ENCODE measurements at places on chromosomes 2 and 18.

DNA sequence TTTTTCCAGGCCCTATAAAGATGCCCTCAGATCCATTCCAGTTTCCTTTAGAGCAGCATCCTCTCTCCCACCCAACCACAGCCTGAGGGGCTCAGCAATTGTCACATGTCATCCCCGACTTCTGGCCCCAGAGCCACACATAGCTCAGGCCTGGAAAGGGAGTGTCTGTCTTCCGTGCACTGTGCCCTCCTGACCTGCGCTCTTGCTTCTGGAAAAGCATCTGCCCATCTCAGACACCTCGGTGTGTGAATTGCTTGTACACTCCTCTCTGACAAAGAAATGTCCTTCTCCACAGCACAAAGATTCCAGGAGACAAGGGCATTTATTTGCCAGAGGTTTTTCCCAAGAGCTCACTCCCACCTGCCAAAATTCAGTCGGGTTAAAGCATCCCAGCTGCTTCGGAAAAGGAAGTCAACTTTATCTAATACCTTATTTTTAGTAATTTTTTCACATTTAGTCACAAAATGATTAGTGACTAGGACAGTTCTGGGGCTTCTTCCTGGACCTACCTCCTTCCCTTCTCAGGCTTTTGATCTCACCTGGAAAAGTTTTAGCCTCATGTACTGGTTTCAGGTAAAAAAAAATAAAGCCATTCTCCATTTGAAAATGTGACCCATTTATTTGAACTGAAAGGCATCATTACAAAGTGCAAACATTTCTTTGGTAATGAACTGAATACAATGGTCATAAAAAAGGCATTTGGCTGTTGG lies 112.9 kb downstream of the PXDN start:
- DNase-seq, result no peak

GRCh38 chr18:2336690-2337392 lies 234.5 kb downstream of the METTL4 start:
- DNase-seq, result no peak

DNA sequence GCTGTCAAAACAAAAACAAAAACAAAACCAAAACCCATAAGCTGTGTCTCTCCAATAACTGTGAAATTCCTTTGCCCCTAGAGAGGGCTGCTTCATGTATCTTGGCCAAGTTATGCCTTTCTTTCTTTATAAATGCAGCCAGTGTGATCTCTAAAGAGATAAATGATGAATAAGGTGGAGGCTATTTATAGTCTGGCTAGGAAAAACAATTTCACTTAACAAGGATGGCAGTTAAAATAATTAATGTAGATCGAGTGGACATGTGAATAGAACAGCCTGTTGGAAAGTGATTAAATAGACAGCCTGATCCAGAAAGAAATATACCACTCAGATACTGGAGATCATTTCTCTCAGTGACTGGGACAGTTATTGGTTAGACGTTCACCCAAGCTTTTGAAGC lies 1666.9 kb upstream of the CELF4 start:
- no peak for DNase-seq

DNA sequence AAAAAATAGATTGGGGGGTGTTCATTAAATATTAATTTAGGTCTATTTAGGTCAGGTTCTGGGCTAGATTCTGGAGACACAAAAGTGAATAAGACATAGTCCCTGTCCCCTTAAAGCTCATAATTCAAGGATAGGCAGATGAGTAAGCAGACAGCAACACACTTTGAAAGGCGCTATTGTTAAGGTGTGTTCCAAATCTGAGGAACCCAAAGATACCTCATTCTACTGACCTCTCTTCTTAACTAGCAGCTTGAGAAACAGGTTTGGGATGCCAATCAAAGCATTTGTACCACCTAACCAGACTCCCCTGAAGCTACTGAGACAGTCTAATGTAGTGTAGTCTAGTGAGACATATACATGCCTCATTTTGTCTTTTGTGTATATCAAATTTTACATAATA lies 34.8 kb downstream of the SEMA4F start:
- no peak for DNase-seq

DNA sequence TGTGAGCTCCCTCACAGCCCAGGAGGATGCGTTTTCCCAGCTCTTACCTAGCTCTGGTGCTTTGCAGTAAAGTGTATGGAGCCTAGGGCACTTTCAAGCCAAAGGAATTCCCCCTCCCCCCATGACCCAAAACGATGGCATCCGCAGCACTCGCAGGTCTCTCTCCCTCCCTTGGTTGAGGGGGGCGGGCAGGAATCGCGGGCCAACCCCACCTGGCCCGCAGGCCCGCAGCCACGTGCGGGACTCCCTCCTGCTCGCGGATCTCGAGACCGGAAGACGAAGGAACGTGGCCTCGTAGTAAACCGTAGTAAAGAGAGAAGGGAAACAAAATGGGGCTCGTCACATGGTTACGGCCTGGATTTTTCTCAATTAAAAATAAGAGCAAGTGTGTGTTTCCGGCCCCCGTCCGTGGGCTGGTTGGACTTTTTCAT lies 8.5 kb downstream of the IRS1 start:
- no peak for DNase-seq

DNA sequence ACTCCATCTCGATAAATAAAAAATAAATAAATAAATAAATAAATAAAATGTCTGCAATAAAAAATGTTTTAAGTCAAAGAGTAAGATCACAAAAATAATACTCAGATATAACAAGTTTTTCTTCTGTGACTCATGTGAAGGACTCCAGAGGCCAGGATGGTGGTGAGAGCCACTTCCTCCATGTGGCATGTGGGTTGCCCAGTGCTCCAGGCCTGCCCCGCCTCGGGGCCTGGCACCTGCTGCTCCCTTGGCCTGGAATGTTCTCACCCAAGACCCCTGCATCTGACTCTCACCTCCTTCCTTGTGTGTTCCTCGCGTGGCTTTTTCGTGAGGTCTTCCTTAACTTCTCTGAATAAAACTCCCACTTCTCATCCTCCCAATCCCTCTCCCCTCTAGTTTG lies 77.4 kb upstream of the LDLRAD4 start:
- DNase-seq, result no peak

- no peak for DNase-seq
Measured at GRCh38 chr18:23291456-23292205, 156.3 kb downstream of the CABLES1 start.

DNA sequence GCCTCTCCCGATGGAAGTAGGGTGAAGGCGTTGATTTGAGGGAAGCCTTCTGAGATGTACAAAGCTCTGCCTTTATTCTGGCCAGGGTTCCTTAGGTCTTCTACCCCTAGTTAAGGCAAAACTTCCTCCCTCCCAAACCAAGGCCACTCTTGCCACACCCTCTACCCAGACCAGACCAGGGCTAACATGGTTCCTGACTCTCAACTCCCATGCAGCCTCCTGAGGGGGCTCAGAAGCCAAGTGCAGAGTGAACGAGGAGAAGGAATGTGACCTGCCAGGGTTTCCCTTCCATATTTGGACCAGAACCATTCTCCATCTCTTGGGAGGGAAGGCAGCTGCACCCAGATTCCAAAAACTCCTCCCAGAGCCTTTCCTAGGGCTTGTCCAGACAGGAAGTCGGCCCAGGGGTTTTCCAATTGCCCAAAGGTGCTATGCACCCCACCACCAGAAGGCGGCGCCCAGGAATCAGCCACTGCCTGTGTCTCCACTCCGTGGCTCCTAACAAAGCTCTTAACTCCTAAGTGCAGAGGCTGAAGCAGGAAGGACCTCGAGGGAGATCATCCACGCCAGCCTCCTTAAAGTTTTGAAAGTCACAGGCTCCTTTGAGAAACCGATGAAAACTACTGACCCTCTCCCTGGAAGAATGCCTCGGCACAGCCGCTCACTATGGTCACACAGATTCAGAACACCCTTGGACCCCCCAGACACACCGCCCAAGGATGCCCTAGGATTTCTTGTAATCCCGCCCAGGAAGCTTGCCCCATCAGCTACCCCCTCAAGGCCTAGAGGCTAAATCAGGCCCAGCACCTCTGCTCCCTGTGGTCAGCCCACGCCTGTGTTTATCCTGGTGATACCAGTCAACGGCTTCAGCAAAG lies 157.8 kb downstream of the SMAD2 start:
- DNase-seq, result peak; percentile 50

DNA sequence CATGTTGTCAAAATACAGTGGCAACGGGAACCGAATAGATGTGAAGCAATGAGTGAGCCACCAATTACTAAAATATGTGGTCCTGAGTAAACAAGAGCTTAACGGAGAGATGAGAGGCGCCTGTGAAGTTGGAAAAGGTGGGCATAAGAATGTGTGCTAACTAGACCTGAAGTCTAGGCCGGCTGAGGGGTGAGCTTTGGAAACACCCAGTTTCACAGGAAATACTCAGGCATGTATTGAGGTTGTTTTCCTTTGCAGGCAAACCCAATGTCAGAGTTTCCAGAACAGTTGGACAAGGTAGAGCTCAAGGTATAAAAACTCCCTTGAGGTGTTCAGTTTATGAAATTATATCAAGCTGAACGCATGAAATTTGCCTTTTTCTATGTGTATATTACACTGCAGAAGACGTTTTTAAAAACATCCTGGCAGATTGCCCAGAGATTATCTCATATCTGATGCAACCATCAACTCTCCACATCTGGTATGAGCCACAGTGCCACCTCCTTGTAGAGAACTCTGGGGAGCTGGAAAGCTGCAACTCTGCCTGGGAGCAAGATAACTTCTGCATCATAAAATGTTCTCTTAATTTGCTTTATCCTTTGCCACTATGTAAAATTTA lies 3.9 kb upstream of the WDSUB1 start:
- no peak for DNase-seq

GRCh38 chr2:20506201-20506685 lies 59.4 kb downstream of the RHOB start:
- DNase-seq, result no peak

- no peak for DNase-seq
Measured at GRCh38 chr2:233802132-233802815, 24.1 kb downstream of the MROH2A start.

- DNase-seq, result no peak
Measured at GRCh38 chr2:108220191-108220590, 19.6 kb upstream of the SULT1C3 start.

DNA sequence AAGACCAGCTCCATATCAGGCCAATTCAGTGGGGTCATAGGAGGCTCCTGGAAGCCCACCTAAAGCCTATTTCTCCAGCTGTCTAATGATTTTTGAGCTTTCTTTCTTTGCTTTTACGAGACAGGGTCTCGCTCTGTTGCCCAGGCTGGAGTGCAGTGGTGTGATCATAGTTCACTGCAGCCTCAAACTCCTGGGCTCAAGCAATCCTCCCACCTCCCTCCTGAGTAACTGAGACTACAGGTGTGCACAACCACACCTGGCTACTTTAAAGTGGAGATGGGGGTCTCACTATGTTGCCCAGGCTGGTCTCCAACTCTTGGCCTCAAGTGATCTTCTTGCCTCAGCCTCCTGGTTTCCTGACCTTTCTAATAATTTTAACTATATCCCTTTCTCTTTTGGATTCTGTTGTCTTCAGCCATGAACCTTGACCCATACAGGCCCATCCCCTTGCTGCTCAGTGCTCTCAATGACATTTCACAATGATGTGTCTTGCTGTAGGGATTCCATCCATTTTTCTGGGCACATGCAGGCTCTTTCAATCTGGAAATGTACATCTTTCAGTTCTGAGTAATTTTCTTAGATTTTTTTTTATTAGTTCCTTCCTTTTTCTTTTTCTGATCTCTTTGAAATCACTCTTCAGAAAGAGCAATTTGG lies 29.7 kb downstream of the GNLY start:
- DNase-seq, result no peak

DNA sequence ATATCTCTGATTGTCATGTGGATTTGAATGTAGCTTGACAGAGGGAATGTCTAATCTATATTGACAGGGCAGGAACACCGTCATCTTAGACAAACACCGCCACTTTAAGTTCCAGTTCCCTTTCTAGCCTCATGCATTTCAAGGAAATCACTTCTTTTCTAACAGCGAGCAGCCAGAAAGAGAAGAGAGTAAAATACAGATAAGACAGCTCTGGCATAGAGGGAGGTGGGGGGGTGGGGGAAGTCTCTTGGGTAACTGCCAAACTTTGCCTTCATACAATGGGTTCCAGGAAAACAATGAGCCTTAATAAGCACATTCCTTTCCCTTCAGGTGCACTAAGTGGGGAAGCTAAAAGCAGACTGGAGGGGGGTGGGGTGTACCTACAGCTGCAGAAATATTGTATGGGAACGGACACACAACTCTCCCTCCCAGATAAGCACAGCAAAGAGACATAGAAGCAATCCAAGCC lies 37.2 kb downstream of the CASP10 start:
- no peak for DNase-seq

GRCh38 chr2:227386630-227387029 lies 1.1 kb downstream of the SCYGR1 start:
- no peak for DNase-seq

GRCh38 chr2:98479959-98480524 lies 35.4 kb downstream of the INPP4A start:
- no peak for DNase-seq

- no peak for DNase-seq
Measured at GRCh38 chr2:134593519-134593918, 125.3 kb downstream of the TMEM163 start.

DNA sequence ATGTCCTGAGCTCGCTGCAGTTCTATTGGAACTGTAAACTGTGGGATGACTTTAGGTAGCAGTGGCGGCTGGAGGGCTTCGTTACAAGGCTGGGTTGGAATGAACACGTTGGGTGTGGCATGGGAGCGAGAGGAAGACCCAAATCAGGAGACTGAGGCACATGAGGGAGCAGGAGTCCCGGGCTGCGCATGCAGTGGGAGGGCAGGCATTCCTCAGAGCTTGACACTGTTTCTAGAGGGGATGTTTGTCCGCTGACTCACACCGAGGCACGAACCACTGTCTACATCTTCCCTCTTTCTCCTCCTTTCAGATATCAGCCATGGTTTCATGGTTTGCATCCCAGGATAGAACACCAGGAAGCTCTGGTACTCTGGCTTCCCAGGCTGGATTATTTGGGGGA lies 40.6 kb upstream of the LAMA1 start:
- DNase-seq, result no peak

DNA sequence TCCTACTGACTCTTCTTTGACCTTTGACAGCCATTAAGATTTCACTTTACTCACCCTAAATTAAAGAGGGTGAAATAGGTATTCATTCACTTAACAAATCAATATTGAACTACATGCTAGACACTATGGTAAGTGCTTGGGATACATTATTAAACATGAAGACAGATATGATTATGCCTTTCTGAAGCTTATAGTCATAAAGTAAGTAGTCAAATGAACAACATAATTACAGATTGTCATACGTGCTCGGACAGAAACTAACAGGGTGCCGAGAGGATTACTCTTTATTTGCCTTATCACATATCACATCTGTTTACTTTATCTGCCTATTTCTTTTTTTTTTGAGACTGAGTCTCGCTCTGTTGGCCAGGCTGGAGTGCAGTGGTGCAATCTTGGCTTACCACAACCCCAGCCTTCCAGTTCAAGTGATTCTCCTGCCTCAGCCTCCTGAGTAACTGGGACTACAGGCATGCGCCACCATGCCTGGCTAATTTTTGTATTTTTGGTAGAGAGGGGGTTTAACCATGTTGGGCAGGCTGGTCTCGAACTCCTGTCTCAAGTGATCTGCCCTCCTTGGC lies 9.8 kb downstream of the ACVR2A start:
- no peak for DNase-seq

GRCh38 chr2:217804791-217805667 lies 197.8 kb downstream of the TNS1 start:
- no peak for DNase-seq

- no peak for DNase-seq
Measured at GRCh38 chr2:120899771-120900170, 164.1 kb downstream of the GLI2 start.
